ENCODE measurements at places on chromosomes 11 and 22.

GRCh38 chr22:19733755-19734154 lies 10.4 kb downstream of the GP1BB start:
- no peak for DNase-seq

GRCh38 chr11:1792461-1792860 lies 28.7 kb upstream of the CTSD start:
- DNase-seq, result no peak

- DNase-seq, result no peak
Measured at GRCh38 chr11:124766156-124766555, 4.1 kb upstream of the ESAM start.

DNA sequence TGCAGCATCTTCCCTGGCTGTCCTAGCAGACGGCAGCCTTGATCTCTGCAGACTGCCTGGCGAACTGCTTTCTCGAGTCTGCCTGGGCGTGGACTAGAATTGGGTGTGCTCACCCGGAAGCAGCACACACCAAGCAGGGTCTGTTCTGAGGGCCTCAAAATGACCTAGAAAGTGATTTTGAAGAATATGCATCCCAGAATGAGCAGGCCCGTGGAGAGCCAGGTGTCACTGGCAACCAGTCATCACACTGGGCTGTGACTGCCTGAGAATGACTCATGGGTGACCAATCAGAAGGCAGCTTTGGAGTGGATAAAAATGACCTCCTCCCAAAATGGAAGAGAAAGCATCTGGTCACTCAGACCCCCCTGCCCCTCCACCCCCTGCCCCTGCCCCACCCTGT lies 114.9 kb upstream of the NECTIN1 start:
- DNase-seq, result no peak

DNA sequence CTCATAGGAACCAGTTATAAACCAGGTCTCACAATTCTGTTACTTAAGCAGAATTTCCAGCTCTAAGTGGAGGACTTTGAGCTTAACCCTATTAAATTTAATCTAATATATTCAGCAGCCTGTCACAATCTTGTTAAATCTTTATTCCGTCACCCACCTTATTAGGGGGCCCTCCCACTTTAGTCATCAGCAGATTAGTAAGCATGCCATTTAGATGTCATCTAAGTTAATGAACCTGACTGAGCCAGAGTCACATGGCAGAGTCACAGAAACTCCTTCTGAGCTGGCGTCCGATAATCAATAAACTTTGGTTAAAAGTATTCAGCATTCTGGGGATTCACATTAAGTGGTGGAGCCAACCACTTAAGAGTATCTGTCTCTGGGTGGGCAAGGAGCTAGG lies 35.1 kb downstream of the TTC12 start:
- DNase-seq, result no peak

- DNase-seq, result no peak
Measured at GRCh38 chr22:49551446-49551845, 276.2 kb downstream of the BRD1 start.

- DNase-seq, result no peak
Measured at GRCh38 chr11:104905271-104905670, 7.0 kb upstream of the CASP12 start.

DNA sequence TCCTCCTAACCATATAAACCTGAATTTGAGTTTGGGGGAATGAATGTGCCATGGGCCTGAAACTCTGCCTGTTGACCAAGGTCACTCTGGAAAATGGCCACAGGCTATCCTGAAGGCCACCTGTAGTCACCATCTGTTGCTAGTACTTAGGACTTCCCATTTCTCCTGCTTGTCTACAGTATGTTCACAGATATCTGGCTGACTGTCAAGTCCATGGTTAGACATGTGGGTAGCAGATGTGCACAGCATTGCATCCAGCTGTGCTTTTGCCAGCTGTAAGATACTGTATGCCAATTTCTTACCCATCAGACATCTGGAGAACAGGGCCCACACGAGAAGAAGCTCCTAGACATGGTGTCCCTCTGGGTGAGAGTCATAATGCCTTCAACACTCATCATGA lies 475.4 kb downstream of the INSC start:
- no peak for DNase-seq

- no peak for DNase-seq
Measured at GRCh38 chr22:20226760-20227350, 41.3 kb downstream of the RTN4R start.

DNA sequence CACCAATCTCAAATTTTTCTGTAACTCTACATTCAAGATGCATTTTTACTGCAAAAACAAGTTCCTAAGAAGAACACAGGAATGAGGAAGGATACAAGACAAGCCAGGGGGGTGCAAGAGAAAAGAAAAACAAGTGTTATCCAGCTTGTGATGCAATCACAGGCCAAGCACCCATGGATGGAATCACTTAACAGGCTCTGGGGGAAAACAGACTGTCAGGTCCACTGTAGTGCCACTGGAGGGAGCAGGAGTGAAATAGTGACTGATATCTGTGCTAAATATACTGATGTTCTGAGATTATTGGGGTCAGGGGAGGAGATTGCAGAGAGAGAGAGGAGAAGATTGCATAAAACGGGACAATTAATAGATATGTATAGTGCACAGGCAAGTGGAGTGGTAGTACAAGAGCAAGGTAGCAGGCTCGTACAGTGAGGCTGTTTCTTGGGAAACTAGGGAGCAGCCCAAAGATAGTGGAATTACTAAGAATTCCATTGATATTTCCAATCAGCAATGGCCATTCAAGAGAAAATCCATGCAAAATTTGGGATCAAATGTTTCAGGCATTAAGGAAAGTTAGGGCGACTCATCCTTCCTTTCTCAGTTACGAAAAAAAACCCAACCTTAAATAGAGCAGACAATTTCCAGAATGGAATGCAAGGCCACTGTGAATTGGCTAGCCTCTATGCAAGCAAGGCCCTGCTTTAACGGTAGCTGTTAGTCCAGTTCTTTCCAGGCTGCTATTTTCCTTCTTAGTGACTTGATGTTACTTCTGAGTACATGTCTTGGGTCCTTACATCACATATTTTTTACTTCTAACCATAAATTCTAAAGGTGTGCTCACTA lies 52.2 kb upstream of the CEP126 start:
- no peak for DNase-seq

- no peak for DNase-seq
Measured at GRCh38 chr11:92838759-92839310, 130.6 kb upstream of the MTNR1B start.

GRCh38 chr22:19844377-19845053 lies 10.2 kb downstream of the GNB1L start:
- no peak for DNase-seq

GRCh38 chr22:26656891-26657851 lies at the start of gene MIAT:
TSS of gene MIAT (plus strand) at chr22:26657588.
- DNase-seq, result no peak

DNA sequence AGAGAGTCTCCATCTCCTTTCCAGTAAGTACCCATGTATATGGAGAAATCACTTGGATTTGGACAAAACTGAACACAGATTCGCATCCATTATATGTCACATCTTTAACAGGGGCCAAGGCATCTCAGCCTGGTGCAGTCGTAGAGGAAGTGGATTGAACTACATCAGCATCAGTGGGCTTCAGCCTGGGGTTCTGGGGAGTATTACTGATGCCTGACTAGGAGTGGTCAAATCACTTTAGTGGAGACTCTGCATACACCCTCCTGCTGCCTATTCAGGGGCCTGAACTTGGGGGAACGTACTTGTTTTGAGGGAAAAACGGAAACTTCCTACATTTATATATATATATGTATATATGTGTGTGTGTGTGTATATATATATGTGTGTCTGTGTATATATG lies 72.8 kb downstream of the GAB4 start:
- no peak for DNase-seq

DNA sequence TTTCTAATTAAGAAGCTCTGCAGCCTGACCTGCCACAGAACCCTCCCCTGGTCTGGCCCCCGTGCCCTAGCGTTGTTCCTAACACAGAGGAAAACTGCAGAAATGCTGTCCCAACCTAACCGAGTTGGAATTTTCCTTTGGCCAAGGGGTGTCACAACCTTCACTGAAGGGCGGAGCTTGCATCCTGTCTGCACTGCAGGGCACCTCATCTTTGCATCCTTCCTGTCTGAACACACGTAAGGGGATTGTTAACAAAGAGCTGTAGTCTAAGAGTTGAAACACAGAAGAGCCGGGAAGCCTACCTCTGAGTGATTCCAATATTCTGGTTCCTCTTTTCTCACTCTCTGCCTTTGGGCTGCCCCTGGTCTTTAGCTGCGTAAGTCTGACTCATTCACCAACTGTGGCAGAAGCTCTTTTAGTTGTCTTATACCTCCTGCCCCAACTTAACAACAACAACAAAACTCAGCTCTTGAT lies 1.6 kb downstream of the DIXDC1 start:
- no peak for DNase-seq
